ENCODE measurements at places on chromosomes 6 and 20. TPM values are rescaled to one million over a fixed set of nuclear protein-coding genes. Genes with fewer than 3 reads are reported as not detected.

DNA sequence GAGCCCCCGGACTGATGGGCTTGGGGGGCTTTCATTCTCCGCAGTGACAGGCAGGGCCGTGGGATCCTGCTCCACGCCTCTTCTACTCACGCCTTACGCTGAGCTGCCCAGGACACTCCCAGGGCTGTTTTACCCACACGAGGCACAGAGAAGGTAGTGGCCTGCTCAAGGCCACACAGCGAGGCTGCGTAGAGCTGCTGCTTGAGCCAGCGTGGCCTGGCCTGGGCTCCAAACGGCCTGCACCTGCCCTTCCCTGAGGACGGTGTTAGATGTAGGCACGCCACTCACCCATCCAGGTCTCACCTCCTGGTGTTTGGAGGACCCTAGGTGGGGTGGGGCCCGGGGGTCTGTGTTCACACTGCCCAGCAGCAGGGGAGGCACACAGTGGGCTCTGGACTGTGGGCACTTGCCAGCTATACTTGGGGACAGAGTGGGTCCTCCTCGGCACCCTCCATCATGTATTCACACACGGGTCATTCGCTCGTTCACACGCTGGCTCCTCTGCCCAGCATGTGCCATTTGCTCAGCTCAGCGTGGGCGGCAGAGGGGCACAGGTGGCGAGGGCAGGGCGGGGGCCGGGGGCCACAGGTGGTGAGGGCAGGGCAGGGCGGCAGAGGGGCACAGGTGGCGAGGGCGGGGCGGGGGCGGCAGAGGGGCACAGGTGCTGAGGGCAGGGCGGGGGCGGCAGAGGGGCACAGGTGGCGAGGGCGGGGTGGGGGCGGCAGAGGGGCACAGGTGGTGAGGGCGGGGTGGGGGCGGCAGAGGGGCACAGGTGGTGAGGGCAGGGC, 18.4 kb upstream of the RBBP8NL start:
- no peak for DNase-seq
- no peak overlapping the region for H3K27ac ChIP-seq
- H3K4me1 ChIP-seq = no peaks in the 10 kb centered on the region
- no peaks in the 10 kb centered on the region for H3K36me3 ChIP-seq

- no peak overlapping the region for H3K27ac ChIP-seq
Measured at GRCh38 chr20:59333951-59334350, 33.5 kb downstream of the EDN3 start.

The HLA-G gene
- total RNA-seq = 0.42 TPM

DNA sequence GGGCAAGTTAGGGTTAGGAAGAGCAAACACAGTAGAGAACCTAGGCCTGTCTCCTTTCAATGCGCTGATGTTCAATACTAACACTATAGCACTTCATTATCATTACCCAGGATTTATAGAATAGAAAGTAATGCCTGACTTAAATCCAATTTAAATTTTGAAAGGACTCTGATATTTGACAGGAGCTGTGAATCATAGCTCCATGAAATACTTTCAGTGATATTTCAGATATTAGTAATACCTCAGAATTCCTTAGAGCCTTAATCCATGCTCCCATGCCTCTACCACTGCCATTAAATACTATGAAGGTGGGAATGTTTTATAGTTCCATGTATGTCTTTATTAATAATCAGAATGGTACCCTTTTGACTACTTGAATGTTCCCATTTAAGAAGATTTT, 530.2 kb downstream of the BCKDHB start:
- H3K4me1 ChIP-seq = no peaks in the 10 kb centered on the region
- no peak for DNase-seq
- H3K27me3 ChIP-seq = no peaks in the 10 kb centered on the region

DNA sequence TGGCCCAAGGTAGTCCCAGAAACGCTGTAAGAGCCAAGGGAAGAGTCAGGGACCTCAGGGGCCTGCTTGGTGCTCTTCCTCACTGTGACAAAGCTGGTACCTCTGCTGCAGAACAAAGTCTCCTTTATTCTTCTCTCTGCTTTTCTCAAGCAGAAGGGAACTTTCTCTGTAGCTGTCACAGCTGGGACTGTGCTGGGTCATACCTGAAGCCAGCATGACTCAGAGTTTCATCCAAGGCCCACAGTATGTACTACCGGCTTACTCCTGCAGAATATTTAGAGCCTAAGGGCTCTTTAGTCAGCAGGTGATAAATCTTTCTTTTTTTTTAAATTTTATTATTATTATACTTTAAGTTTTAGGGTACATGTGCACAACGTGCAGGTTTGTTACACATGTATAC, 183.2 kb downstream of the TINAG start:
- DNase-seq = no peak
- no peaks in the 10 kb centered on the region for H3K4me1 ChIP-seq
- H3K4me3 ChIP-seq = no peak overlapping the region
- no peaks in the 10 kb centered on the region for H3K27me3 ChIP-seq
- H3K27ac ChIP-seq = no peak overlapping the region

The SLC35F1 gene
- total RNA-seq = 0.32 TPM

DNA sequence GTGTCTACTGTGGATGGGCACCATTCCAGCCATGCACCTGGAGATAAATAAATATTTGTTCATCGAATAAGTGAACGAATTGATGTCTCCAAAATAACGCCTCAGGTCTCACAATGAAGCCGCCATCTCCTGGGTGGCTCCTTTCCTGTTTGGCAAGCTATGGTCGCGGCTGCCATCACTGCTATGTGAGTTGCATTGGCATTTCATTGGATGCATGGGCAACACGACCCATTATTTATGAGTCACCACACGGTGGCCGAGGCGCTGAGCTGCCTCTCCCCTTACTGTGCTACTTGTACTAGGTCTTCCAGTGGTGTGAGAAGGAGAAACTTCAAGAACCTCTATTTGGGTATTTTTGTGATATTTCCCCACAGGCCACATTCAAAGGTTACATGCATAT, 21.3 kb upstream of the PDE10A start:
- peaks cover 3% of the 10 kb centered on the region for H3K27me3 ChIP-seq
- no peaks in the 10 kb centered on the region for H3K36me3 ChIP-seq
- DNase-seq = no peak

GRCh38 chr6:163418311-163419029, 4.0 kb downstream of the QKI start:
- H3K4me1 ChIP-seq = peaks cover 45% of the 10 kb centered on the region
- H3K27me3 ChIP-seq = no peaks in the 10 kb centered on the region
- peak overlapping the region; percentile 99 for H3K27ac ChIP-seq
- H3K36me3 ChIP-seq = no peaks in the 10 kb centered on the region

The MAS1L gene
- total RNA-seq = not detected

The NT5E gene
- total RNA-seq = 3.5 TPM

The ABHD16B gene
- not detected for total RNA-seq

GRCh38 chr6:16508959-16509358, 252.3 kb downstream of the ATXN1 start:
- H3K27me3 ChIP-seq = no peaks in the 10 kb centered on the region
- H3K36me3 ChIP-seq = no peaks in the 10 kb centered on the region
- peaks cover 39% of the 10 kb centered on the region for H3K4me1 ChIP-seq
- H3K4me3 ChIP-seq = no peak overlapping the region
- no peak overlapping the region for H3K27ac ChIP-seq
- DNase-seq = no peak

The ETV7 gene
- not detected for total RNA-seq

DNA sequence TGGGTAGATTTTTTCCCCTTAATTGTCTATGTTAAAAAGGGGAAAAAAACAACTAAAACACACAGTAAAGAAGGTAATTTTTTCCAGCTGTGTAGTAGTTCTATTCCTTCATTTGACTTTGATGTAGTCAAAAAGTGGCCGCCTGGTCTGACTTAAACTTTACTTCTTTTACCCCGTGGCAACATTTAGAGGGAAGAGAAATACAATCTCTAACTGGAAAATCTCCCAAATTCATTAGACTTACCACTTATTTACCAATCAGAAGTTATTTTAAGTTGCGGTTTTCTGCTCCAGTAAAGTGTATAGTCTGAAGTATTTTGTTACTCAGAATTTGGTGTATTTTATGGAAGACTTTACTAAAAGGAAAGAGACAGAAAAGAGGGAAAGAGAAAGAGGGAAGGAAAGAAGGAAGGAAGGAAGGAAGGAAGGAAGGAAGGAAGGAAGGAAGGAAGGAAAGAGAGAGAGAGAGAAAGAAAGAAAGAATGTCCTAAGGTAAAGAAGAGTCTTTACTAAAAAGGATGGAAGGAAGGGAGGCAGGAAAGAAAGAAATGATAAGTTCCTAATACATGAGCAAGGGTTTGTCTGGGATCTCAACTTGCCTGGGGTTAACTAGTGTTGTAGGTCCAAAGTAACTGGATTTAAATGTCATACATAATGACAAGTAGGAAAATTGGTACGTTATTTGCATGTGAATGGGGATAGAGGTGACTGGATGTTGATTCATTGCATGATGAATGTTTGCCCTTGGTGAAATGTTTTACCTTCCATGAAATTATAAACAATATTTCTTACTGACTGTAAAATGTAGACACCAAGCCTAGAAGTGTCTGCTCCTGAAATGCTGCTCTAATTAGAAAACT, 135.1 kb downstream of the SAMD5 start:
- no peak overlapping the region for H3K27ac ChIP-seq
- no peak for DNase-seq
- H3K27me3 ChIP-seq = no peaks in the 10 kb centered on the region

- H3K4me3 ChIP-seq = no peak overlapping the region
- no peaks in the 10 kb centered on the region for H3K36me3 ChIP-seq
- H3K27ac ChIP-seq = no peak overlapping the region
- no peak for DNase-seq
Measured at GRCh38 chr6:87213364-87213763, 58.0 kb downstream of the ZNF292 start.

GRCh38 chr6:106069478-106069877, 16.7 kb upstream of the PRDM1 start:
- H3K4me3 ChIP-seq = no peak overlapping the region
- no peak overlapping the region for H3K27ac ChIP-seq
- no peaks in the 10 kb centered on the region for H3K36me3 ChIP-seq
- DNase-seq = no peak
- H3K4me1 ChIP-seq = no peaks in the 10 kb centered on the region
- H3K27me3 ChIP-seq = no peaks in the 10 kb centered on the region

The HUS1B gene
- not detected for total RNA-seq

DNA sequence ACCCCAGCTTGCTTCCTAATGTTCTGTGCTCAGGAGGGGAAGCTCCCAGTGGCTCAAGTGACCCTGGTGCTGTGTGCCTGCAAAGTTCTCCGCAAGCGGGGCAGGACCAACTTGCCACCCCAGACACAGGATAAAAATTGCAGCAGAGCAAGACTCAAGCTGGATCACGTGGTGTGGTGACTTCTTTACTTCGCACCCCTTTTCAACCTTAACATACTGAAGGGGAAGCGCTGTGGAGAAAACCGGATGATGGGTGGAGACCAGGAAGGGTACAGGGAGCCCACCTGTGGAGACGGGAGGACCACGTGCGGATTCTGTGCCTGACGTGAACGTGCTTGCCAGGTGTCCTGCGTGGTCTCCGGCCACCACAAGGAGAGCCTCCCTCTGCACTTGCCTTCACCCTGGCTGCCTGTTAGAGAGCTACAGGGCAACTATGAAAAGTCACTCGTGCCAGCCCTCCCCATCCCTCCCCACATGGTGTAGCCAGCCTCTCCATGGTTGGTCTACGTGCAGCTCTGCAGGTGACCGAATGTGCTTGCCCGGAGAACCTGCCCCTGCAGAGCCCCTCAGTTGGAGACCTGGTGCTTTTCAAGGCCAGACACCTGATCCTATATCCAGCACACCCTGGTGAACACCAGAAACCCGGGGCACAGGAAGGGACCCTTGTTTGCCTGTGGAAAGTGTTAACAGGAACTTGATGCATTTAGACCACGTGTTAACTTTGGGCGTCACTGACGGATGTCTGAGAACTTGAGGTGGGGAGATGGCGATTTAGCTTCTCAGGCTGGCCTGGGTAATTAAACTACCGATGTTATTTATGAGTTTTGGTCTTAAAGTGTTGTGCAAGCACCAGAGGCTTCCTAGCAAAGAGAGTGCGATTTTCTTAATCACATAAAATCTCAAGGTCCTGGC, 23.9 kb upstream of the DACT2 start:
- no peak for DNase-seq
- H3K27me3 ChIP-seq = no peaks in the 10 kb centered on the region
- H3K36me3 ChIP-seq = no peaks in the 10 kb centered on the region
- H3K27ac ChIP-seq = no peak overlapping the region
- H3K4me1 ChIP-seq = no peaks in the 10 kb centered on the region

DNA sequence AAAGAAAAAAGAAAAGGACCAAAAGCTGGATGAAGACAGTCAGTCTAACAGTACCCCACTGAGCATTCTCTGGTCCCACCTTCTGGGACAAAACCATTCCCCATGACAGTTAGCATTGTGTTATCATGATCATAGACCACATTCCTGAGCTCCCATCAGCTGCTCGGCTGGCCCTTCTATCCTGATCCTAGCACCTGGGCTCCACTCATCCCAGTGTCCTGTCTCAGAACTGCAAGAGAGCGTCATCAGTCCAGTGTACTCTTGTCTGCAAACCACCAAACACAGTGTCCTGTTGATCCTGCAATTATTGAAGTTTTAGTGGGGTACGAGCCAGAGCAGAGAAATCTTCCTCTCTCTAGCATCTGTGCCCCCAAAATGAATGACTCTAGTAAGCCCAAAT, 16.0 kb upstream of the TAAR1 start:
- H3K36me3 ChIP-seq = no peaks in the 10 kb centered on the region
- H3K27ac ChIP-seq = no peak overlapping the region
- no peak for DNase-seq

GRCh38 chr6:148525453-148525852, 182.8 kb downstream of the SASH1 start:
- H3K27ac ChIP-seq = no peak overlapping the region
- H3K4me3 ChIP-seq = no peak overlapping the region
- no peaks in the 10 kb centered on the region for H3K27me3 ChIP-seq
- H3K4me1 ChIP-seq = no peaks in the 10 kb centered on the region
- H3K36me3 ChIP-seq = peaks cover 30% of the 10 kb centered on the region

DNA sequence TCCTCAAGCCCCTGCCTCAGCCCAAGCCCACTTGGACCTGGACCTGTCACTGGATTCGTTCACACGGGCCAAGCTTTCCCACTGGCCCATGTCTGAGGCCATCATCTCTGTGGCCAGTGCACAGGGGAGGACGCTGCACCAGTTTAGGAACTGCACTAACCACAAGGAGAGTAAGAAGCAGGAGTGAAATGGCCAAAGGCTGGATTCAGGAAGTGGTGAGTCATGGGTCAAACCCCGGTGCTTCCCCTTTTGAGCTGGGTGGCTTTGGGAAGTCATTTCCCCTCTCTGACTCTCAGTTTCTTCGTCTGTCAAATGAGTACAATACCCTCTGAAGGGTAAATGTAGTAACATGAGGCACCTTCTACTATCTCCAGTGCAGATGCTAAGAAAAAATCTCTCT, 87.9 kb downstream of the CD40 start:
- no peak overlapping the region for H3K27ac ChIP-seq
- peak; percentile 40 for DNase-seq
- peaks cover 37% of the 10 kb centered on the region for H3K27me3 ChIP-seq
- no peaks in the 10 kb centered on the region for H3K4me1 ChIP-seq

- no peak overlapping the region for H3K27ac ChIP-seq
- H3K4me1 ChIP-seq = no peaks in the 10 kb centered on the region
- no peak for DNase-seq
Measured at GRCh38 chr6:83962582-83962981, 71.0 kb upstream of the MRAP2 start.
